Stimulated activated CD4-positive, alpha-beta T cell treated with anti-CD3 and anti-CD28 coated beads, Interleukin-4, amount 100 ng/mL, for 4 hours (primary cell): ENCODE measurements at places on chromosomes 13 and 19.

DNA sequence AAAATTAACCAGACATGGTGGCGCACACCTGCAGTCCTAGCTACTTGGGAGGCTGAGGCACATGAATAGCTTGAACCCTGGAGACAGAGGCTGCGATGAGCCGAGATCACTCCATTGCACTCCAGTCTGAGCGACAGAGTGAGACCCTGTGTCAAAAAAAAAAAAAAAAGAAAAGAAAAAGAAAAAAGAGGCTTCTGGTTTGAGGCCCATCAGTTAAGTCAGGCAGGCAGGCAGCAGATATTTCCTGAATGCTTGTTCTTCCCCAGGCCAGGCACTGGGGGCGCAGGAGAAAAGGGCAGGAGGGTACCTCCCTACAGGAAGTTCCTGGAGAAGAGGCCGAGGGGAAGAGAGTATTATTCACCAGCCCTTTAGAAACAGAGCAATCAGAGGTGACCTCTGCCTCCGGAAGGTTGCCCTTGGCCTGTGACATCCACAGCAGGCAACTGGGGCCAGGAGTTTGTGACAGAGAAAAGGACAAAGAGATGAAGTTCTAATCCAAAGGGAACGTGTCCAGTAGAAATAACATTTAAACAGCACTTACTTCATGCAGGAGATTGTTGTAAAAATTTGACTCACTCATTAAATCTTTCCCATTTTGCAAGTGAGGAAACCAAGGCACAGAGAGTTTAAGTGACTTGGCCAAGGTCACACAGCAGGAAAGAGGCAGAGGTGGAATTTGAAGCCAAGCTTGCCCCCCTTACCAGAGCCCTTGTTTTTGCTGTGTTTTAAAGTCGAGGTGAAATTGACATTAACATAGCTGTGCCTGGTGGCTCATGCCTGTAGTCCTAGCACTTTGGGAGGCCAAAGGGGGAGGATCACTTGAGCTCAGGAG is 4.3 kb upstream of the RLN3 start:
- no peak for DNase-seq

DNA sequence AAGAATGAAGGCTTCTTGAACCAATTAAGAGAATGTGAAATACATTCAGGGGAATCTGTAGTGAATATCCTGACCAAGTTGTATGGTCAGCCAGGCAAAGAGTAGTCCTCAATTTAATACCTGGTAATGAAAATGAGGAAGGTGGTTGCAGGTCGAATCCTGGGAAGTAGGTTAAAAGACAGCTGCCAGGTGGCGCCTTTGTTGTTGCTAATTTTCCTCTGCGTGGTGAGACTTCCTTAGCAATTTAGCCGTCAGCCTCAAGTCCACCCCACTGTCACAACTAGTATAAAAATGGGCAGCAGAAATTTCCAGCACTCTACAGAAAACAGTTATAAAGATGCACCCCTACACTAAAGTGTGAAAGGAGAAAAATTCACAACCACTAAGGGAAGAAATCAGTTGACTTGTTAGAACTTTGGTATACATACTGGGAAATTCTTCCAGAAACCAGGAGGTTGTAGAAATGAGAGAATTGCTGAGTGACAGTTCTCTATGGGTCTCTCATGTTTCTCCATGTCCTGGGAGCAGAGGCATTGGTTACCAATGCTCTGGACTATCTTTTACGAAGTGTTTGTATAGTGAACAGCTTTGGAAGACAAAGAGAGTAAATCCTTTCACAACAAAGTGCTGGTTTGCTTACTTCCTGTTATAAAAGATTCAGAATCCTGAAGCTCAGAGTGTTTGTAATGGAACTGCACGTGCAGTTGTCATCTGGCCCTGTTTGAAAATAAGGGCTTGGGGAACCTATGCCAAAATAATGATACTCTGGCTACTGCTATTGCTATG is 235.9 kb downstream of the NHLRC3 start:
- DNase-seq = no peak

DNA sequence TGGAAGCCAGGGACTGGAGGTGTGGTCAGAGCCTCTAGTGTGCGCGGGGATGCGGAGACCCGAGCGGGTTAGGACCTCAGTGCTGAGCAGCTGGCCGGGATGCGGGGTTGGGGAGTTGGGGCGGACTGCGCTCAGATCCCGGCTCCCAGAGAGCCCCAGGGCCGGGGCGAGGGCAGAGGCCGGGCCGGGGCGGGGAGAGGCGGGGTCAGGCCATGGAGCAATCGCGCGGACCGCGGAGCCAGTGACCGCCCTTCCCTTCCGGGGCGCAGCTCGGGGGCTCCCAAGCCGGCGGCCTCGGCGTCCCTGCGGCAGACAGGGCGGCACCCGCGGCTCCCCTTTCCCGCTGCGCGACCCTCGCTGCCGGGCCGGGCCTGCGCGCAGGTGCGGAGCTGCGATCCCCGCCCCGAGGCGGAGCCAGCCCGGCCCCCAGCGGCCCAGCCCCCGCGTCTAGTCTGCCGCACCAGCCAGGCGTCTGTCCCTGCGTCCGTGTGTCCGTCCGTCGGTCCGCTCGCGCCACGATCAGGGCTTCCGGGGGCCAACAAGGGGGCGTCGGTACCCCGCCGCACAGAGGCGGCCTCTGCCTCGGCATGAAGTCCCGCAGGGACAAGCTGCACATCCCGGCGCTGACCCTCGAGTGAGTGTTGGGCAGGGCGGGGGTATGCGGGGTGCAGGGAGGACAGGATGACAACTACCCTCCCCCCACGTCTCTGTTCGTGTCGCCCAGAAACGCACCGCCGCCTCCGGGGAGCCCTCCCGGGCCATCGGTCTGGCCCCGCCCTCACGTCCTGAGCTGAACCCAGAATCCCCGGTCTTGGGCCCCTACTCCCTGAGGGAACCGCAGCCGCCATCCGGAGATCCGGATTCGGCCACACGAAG is 12.4 kb downstream of the MAST3 start:
- peak; percentile 67 for DNase-seq

- DNase-seq = no peak
These were observed 48.0 kb upstream of the SLC7A9 start for GRCh38 chr19:32917616-32917996.

DNA sequence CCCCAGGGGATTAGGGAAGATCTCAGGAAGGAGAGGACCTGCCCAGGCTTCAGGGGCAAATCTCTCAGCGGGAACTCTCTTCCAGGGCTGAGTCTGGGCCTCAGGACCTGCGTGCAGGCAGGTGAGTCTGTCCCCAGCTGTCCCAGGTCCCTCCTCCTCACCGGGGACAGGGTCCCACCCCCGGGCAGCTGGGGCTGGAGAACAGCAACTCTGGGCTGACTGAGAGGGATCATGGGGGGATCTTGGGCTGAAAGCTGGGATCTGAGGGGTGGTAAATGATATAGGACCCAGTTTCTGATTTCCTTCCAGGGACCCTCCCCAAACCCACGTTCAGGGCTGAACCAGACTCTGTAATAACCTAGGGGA is 14.3 kb downstream of the LILRA1 start:
- DNase-seq = no peak

DNA sequence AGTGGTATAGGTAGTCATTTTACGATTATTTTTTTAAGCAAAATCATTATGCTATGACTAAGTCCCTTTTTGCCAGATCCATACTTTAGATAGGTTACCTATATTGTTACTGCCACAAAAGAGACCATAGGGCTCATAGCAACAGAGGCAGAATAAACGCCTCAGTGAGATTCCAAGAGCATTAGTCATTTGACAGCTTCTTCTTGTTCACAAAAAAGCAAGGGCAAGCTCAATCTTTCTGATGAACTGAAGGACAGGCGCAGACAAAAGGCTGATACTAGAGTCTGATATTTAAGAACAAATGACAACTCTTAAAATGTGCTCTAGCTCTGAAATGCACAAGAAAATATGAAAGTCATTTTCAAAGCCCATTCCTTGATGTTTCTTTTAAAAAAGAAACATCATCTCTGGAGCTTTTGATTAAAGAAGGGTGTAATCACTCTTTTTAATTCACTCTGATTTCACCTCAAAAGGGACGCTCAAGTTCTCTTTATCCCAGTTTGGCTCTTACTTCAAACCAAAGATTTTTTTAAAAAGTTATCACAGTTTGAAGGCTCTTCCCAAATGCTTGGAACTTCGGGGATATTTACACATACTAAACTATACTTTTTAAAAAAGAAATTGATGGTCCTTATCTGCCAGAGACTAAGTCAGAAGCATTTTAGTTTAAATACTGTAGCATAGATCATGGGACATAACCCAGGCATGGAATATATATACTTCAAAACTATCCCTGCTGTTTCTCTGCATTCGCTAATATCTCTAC is 187.2 kb downstream of the EFNB2 start:
- no peak for DNase-seq

GRCh38 chr13:47168066-47168465 is 271.2 kb upstream of the HTR2A start:
- no peak for DNase-seq

DNA sequence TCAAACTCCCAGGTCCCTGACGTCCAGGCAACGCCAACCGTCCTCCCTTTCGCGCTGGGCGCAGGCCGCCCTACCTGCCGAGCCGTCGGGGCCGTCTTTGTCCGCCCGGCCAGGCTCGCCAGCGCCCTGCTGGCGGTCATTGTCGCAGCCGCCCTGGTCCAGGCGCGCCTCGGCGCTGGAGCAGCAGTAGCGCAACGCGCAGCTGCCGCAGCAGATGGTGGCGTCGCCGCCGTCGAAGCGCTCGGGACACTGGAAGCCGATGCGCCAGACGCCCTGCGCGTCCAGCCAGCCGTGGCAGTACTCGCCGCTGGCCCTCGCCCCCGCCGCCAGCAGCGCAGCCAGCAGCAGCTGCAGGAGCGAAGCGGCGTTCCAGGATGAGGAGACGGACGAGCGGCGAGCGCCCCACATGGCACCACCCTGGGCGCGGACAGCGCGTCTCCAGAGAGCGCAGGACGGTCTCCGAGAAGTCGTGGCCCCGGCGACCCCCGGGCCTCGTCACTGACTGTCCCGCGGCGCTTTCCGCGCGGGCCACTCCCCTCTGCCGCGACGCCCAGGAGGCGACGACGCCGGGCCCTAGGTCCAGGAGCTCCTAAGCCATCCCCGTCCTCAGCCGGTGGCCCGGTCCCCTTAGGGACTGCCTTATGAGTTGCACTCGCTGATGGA is 1.1 kb downstream of the SHISA2 start:
- DNase-seq = no peak

GRCh38 chr13:59303433-59303832 is 860.3 kb downstream of the DIAPH3 start:
- DNase-seq = no peak

DNA sequence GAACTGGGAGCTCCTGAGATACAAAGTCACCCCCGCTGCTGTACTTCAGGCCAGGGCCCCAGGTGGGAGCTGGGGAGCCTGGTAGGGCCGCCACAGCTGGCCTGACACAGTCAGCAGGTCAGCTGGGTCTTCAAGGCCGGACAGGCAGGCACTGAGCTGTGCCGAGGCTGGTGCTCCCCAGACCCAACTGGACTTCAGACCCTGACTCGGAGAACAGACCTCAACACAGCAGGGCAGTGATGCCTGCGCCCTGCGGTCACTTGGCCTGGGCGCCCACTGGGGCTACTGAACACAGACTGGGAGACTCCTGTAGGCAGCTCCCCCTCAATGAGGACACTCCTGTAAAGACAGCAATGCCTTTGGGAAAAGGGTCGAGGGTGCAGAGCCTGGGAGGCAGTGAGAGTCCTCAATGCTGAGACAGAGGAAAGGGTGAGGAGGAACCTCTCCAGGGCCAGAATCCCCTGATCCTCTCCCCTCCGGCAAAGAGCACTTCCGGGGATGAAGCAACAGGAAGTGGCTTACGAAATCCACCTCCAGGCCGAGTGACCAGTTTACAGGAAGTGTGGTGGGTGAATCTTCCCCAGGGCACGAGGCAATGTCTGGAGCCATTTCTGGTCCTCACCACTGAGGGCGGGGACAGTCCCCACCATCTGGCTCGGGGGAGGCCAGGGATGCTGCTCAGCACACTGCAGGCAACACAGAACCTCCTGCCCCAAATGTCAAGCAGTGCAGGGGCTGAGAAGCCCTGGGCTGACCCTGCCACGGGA is 40.8 kb upstream of the ISYNA1 start:
- peak; percentile 29 for DNase-seq

DNA sequence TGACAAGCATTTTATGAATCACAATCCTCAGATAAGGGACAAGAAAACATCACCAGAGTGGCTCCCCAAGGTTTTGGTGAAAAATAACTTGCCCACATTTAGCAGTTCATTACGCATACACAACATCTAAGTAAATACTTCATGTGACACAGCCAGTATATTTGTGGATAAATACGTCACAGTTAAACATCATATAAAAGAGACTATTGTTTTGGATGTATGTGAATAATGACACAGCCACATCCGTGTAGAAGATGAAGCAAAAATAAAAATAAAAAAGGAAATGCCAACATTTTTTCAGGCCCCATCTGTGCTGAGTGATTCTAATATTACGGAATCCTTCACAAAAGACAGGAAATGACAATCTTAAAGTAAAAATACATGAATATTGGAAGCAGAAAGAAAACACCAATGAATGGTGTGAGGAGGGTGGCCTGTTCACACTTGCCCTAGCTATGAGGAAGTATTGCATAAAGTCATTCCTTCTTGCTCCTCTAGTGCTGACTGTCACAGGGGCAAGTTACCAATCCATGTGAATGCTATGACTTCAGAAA is 457.1 kb downstream of the KLF12 start:
- DNase-seq = no peak

- DNase-seq = no peak
These were observed 41.5 kb upstream of the C13orf46 start for GRCh38 chr13:114015111-114015968.

DNA sequence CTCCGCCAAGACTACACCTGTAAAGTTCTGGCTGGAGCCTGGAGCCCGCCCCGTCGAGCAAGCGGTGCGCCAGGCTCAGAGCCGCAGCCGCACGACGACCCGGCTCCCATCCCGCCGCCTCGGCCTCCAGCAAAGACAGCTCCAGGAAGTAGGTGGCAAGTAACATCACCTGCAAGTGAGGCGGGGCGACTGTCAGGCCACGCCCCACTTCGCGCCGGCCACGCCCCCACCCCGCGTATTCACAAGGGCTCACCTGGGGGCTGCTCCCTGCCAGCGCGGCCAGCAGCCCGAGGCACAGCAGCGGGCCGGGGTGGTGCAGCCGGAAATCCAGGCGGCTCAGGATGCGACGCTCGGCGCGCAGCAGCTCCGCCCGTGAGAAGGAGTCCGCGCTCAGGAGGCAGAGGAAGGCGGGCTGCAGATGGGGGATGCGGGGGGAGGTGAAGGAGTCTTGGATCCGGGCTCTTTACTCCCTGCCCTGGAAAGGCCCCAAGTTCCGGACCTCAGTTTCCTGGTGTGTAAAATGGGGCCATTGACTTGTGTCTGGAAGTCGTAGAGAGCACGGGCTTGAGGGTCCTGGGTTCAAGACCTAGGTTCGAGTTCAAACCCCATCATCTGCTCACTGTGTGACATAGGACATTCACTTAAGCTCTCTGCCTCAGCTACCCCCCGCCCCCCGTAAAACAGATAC is 3.2 kb downstream of the CCNP start:
- DNase-seq = peak; percentile 27

DNA sequence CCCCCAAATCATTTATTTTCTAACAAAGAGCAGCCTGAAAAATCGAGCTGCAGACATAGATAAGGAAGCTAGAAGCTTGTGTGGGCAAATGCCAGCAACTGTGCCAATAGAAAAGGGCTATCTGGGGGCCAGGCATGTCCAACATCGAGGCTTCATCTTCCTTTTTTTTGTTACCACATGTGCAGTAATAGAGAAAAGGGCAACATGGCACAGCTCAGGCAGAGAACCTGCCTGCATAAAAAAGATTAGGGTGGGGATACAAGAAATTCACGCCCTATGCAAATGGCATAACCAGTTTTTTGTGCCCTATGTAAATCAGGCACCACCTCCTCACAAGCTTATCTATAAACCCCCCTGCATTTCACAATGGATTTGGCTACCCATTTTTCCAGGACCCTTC is 60.4 kb upstream of the ABCC4 start:
- no peak for DNase-seq

GRCh38 chr13:32660227-32660626 is 74.0 kb downstream of the PDS5B start:
- no peak for DNase-seq

- DNase-seq = no peak
These were observed 16.6 kb downstream of the TMED1 start for GRCh38 chr19:10819124-10820060.
